ENCODE measurements at places on chromosomes 7 and 10. TPM values are rescaled to one million over a fixed set of nuclear protein-coding genes. Genes with fewer than 3 reads are reported as not detected.

DNA sequence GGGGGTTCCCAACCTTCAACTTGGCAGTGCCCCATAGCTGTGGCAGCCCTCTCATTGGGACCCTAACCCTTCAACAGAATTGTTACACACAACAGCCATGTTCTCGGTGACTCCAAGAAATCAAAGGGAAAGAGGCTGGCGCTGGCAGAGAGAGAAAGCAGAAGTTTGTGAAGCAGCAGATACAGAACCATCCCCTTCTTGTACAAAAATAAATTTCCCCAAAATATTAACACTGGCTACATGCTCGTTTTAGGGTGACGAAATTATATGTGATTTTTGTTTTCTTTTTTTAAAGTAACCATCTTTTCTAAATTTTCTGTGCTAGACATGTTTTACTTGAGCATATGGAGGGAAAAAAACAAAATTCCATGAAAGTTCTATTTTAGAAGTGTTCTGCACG lies 45.2 kb upstream of the SAMD8 start:
- no peak for DNase-seq

DNA sequence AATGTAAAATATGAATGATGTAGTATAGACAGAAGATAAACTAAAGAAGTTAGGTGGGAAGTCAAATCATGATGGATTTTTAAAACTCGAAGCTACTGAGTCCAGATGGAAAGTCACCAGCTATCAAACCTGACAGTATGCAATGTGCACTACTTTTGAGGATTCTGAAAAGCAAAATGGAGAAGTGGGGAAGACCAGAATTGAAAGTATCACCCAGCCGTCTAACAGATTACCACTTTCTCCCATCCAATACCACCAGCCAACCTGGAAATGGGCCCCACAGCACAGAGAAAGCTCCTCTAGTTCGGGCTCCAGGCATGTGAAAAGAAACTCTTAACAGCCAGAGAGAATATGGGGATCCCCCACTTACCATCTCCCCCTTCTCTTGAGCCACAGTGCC lies 67.9 kb upstream of the SRRM3 start:
- DNase-seq: no peak

DNA sequence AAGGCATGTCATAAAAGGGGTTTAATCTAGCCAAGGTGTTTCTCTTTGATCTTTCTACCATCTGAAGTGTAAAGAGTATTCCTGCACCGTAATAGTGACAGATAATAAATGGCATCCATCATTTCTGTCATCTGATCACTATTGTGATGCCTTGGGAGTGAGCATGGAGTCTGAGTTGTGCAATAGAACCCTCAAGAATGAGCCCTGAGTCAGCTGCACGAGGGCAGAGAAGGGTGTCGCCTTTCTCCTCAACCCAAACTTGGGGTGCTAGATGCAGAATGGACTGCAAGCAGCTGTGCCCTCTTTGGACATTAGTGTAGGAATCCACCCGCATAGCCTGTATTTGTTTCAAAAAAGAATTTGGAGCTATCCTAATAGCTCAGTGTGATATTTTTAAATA lies 115.2 kb downstream of the ZNF37A start:
- DNase-seq: no peak

GRCh38 chr10:107232013-107232412 lies 67.5 kb upstream of the SORCS1 start:
- no peak for DNase-seq

- DNase-seq: no peak
Observed at GRCh38 chr10:123139165-123139520, 3.4 kb downstream of the HMX3 start.

GRCh38 chr10:59682986-59683937 lies 26.4 kb downstream of the SLC16A9 start:
- DNase-seq: no peak

DNA sequence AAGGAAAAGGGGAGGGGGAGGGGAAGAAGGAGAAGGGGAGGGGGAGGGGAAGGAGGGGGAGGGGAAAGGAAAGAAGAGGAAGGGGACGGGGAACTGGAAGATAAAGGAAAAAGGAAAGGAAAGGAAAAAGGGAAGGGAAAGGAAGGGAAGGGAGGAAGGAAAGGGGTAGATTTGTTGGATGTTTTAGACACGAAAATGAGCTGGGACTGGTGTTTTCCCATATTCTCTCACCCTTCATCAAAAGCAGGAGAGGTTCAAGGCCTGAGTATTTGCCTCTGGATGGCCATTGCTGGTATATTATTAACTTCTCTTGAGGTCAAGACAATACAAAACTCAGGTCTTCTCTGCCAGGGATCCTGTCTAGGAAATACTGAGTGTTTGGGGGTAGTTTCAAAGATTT lies 652.7 kb downstream of the ANKRD7 start:
- no peak for DNase-seq

GSAP gene
- 1.9 TPM for total RNA-seq

DNA sequence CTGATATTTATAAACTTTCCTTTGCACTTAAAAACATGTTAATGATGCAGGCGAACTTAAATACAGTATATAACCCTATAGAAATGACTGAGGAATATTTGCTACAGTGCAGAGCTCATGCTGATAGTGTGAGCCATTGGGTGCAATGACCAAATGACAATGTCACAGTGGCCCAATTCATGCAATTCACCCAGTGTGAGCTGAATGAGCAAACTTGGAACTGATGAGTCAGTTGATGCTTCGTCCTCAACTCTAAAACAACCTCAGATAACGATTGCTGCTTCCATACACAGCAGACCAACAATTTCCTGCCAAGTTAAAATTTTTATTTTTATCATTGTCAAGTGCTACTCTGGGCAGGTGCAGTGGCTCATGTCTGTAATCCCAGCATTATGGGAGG lies 12.1 kb upstream of the ZC3HAV1L start:
- DNase-seq: no peak

DNA sequence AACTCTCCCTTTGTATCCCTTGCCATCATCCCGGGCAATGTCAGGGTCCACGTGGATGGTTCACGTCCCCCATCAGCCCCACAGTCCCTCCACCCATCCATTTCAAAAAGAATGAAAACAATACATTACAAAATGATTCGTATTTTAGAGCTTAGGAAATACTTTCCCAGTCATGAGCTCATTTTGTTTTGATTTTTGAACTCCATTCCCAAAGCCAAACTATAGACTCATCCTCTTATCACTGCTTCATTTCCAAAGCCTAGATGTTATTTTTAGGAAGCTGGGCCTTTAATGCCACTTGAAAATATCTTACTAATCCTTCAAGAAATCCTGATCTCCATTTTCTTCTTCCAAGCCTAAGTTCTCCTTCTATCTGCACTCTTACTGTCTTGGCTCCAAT lies 72.1 kb downstream of the WNT2 start:
- DNase-seq: no peak

DNA sequence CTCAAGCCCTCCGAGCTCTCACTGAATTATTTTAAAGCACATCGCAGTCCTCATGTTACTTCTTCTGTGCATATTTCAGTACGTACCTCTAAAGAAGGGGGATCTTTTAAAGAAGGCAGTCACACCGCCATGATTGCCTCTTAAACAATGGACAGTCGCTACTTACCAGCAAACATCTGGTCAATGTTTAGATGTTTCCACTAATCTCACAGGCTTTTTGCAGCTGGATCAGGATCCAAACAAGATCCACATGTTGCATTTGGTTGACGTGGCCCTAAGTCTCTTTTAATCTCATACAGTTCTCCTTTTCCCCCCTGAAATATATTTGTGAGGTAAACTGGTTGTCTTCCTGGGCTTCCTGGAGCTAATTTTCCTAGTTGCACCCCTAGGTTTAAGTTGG lies 50.0 kb downstream of the PRF1 start:
- DNase-seq: no peak

DNA sequence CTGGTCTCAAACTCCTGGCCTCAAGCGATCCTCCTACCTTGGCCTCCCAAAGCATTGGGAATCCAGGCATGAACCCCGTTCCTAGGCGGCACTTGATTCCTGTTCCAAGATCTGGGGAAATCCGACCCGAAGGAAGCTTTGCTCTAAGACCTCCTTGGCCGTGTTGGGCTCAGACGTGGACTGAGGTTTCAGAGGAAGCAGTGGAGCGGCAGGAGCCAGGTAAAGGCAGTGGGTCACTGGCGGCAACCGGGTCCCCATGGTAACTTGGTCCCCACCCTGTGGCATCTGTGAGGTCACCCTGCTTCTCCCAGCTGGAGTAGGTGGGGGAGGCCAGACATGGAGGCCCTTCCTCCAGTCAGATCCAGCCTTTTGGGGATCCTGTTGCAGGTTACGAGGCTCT lies at the start of gene TMEM270:
TSS of gene TMEM270 (plus strand) at position 301 of the 400 bp plus-strand sequence. CDS start at position 337, 36 bp downstream.
- DNase-seq: no peak

GRCh38 chr10:64458306-64458705 lies 937.1 kb downstream of the REEP3 start:
- DNase-seq: no peak

DNA sequence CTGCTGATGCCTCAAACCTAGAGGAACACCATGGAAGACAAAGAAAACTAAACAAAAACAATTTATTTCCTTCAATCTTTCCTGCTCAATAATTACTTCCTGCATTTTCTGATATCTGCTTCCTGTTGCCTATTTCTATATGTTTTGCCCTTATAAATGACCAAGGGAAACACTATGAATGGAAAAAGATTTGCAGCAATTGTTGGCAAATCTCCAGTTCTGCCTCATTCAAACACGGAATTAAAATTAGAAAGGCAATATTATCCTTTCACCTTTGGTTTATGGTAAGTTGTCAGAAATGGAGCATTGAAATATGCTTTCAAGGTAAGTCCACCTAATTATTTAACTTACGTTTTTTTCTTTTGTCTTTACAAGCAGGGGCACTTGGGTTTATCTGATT lies 552.2 kb upstream of the ANKRD30A start:
- no peak for DNase-seq

GRCh38 chr7:68547799-68548198 lies 1050.5 kb upstream of the AUTS2 start:
- DNase-seq: no peak

IDI2 gene
- not detected for total RNA-seq

All from endothelial cell (in vitro differentiated cells).